ENCODE measurements at places on chromosomes 2 and 18.

GRCh38 chr2:210189452-210190138, 18.4 kb upstream of the KANSL1L start:
- DNase-seq, result no peak

DNA sequence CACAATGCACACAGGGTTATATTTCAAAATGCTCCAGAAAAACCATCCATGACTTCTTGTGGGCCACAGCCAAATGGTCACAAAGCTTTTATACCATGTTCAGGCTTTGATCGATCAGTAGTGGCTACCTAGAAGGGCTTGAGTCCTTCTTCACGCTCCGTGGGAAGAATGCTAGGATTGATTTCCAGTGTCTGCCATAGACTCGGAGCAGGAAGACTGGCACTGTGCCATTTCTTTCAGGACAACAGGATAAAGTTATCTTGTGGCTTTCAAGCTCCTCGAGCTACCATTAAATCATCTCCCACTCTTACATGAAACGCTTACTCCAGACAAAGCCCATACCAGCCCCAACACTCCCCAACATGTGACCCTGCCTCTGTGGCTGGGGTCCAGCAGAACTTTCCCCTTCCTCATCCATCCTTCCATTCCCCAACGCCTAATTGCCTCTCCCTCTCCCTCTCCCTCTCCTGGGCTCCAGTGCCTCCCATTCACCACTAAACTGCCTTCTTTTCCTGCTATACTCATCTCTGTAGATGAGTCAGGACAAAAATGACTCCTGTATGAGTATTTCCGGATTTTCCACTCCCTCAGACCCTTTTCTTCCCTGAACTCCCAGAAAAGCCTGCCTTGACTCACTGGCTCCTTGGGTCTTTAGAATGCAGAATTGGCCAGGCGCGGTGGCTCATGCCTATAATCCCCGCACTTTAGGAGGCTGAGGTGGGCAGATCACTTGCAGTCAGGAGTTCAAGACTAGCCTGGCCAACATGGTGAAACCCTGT, 40.9 kb downstream of the ADD2 start:
- peak; percentile 52 for DNase-seq

- DNase-seq, result no peak
Observed at GRCh38 chr18:71625556-71626090, 918.5 kb downstream of the CBLN2 start.

DNA sequence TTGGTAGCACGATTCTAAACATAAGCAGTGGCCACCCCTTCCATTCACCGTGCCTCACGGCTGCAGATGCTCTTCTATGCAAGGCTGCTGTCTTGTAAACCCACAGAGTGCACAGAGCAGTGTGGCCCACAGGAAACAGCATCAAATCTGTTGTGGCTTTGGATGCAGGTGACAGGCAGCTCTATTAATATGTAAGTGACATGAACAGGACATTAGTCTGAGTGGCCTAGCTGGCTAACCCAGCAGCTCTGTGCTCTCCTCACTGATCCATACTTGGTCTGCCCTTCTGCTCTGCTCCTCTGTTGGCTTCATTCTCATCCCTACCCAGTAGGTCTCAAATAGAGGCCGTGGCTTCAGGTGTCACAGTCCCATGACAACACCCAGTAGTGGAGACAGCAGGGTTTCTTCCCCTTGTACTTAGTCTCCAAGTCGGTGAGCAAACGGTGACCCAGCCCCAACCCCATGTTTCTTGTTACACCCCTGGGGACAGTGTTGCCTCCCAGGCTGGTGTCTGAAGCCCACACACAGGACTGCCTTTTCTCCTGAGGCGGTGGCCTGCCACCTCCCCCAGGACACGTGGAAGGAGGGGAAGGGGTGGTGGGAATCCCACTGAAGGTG, 5.8 kb downstream of the SH3RF3 start:
- no peak for DNase-seq

DNA sequence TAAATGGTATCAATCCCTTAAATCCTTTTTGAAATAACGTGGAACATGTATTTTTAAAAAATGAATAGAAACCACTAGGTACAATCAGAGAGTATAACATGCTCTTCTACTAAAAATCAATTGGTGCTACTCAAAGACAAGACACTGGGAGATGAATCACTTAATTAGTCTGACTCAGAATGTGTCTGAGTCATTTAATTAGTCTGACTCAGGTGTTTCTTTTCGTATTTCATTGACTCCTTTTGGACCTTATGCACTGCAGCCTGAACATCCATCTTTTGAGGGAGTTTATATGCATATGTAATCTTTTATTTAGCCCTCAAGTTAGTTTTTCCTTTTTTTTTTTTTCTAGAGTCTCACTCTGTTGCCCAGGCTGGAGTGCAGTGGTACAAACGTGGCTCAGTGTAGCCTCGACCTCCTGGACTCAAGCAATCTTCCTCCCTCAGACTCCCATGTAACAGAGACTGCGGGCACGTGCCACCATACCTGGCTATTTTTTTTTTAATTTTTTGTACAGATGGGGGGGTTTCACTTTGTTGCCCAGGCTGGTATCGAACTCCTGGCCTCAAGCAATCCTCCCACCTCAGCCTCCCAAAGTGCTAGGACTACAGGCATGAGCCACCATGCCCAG, 26.5 kb downstream of the PPP4R3B start:
- peak; percentile 86 for DNase-seq

DNA sequence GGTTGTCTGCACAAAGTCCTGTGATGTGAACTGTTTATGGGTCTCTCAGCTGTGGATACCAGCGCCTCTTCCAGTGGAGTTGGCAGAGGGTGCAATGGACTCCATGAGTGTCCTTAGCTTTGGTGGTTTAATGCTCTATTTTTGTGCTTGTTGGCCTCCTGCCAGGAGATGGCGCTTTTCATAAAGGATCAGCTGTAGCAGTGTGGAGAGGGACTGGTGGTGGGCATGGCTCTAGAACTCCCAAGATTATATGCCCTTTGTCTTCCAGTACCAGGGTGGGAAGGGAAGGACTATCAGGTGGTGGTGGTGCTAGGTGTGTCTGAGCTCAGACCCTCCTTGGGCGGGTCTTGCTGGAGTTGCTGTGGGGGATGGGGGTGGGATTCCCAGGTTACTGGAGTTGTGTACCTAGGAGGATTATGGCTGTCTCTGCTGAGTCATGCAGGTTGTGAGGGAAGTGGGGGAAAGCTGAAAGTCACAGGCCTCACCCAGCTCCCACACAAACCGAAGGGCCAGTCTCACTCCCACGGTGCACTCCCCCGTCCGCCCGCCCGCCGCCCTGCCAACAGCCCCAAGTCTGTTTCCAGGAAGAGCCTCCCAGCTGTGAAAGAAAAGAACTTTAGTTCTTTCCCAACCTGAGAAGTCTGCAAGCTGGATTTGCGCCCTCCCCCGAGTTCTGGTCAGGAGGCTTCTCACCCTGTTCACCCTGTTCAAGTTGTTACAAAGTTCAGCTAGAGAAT, 108.1 kb downstream of the MARCO start:
- no peak for DNase-seq

- DNase-seq, result no peak
Observed at GRCh38 chr2:23385351-23385747, 370 bp downstream of the KLHL29 start.

DNA sequence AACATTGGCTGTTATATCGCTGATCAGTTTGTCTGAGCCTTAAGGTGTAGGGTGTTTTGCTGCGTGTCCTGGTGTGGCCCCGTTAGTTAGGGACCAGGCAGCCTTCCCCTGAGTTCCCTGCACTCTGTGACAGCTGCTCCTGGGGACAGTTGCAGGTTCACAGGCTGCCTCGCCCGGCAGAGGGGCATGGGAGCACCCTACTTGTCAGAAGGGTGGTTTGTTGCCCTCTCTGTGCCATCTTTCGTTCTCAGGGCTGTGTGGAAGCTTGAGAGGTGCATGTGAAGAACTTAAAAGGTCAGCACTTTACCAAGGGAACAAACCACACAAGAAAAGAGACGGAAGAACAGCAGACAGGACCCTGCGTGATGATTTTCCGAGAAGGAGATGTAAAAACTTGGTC, 159.6 kb downstream of the LDLRAD4 start:
- no peak for DNase-seq

- DNase-seq, result no peak
Observed at GRCh38 chr2:136517716-136518115, 247.6 kb upstream of the THSD7B start.

- no peak for DNase-seq
Observed at GRCh38 chr2:14255135-14255820, 377.2 kb upstream of the LRATD1 start.

DNA sequence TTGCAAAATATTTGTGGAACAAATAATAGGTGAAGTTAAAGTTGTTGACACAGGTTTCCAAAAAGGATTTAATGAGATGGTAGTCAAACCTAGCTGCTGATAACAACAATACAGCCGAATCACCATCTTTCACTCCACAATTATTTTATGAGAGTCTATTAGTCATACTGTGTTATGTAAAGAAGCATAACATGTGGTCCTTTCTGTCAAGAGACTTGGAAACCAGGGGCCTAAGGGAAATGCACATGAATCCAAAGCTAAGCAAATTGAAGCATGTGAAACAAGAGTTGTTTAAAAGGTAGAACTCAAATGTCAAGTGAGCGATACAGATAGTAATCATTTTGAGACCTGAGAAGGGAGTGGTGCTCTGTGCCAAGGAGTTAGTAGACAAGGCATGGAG, 16.0 kb downstream of the CD28 start:
- DNase-seq, result peak; percentile 11

- no peak for DNase-seq
Observed at GRCh38 chr2:30530346-30530745, 83.3 kb downstream of the LCLAT1 start.

GRCh38 chr2:65329525-65329924, 101.9 kb downstream of the ACTR2 start:
- DNase-seq, result no peak

- DNase-seq, result no peak
Observed at GRCh38 chr2:45567974-45568789, 42.9 kb downstream of the SRBD1 start.

- DNase-seq, result no peak
Observed at GRCh38 chr2:84906108-84906899, 848 bp downstream of the TMSB10 start.

GRCh38 chr18:36441426-36442240, 144.1 kb downstream of the FHOD3 start:
- peak; percentile 34 for DNase-seq

GRCh38 chr2:33142810-33143209, 196.1 kb downstream of the LTBP1 start:
- DNase-seq, result no peak

GRCh38 chr2:73736378-73736777, 767 bp downstream of the TPRKB start:
- DNase-seq, result no peak

- DNase-seq, result no peak
Observed at GRCh38 chr2:23595601-23596251, 210.7 kb downstream of the KLHL29 start.

DNA sequence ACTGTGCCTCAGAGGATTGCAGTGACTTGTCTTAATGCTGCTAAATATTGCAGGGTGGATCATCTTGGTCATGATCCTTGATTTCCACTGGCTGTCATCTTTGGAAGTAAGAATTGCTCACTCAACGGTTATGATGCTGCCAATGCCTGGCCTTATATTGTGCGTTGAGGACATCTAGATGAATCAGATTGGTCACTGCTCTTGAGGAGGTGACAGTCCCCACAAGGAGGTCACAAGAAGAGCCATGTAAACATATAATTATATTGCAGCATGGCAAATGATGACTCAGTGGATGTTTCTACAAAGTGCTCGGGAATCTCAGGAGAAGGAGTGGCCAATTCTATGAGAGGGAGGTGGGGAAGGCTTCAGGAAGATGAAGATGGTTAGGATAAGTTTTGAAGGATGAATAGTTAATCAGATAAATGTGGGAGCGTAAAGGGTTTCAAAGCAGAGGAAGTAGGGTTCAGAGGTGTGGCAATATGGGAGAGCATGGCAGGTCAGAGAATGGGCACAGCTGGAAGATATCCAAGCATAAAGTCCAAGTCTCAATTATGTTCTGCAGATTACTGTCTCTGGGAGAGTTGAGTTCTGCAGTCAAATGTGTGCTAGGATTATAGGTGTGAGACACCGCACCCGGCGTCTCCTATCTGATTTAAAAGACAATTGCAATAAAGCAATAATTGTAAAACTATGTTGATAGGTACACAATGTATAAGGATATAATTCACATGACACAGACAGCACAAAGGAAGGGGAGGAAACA, 21.3 kb upstream of the TMEM131 start:
- DNase-seq, result no peak

DNA sequence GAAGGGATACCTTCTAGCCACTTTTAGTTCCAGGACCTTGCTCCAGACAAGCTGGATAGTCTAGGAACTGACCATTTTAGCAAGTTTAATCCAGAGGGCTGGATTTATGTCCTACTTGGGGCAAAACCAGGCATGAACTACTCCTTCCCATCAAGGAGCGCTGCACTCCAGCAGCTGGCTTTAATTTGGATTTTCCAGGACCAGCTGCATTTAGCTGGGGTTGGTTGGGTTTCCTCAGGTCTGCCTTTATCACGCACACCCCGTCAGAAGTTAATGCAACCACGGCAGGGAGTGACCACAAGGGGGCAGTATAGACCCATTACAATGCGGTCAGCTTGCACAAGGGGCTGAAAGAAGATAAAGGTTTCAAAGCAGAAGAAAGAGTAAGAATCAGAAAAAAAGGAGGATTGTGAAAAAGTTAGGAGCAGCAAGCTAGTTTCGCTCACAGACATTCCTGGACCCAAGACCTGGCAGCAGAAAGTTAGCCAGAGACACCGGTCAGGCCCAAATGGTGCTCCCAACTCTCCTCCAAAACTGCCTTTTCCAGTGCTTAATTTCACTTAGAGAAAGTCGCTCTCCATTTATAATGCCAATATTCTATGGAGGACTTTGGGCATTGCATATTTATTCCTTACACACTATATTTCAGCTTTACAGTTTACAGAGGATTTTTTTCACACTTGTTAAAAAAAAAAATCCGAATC, 40.1 kb downstream of the SLC4A1AP start:
- DNase-seq, result peak; percentile 86

DNA sequence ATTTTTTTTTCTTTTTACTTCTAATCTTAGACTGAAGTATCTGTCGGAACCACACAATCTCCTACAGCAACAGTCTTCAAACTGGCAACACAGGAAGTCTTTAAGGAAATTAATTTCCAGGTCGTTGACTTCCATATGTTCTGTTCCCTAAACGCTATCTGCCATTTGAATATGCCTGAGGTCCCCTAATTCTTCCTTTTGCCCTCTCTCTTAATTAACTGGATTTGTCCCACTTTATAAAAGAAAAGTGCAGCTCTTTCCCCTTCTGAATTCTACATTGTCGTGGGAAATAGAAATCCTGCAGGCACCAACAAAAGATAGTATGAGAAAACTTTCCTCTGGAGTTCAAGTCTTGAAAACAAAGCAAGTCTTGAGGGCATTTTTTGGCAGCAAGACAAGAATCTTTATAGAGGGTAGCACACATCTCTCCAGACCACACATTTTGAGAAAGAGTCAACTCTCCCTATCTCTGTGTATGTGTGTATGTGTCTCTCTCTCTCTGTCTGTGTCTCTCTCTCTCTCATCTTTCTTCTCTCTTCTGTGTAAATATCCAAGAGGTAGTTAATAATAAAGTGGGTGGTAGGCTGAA, 879.8 kb downstream of the SOCS6 start:
- no peak for DNase-seq

GRCh38 chr2:96783388-96783787, 22.7 kb downstream of the CNNM4 start:
- DNase-seq, result no peak

- DNase-seq, result no peak
Observed at GRCh38 chr2:197675711-197676188, 363 bp upstream of the RFTN2 start.

Measured in HS-5 (cell line).